ENCODE measurements at places on chromosomes 13 and 19. TPM values are rescaled to one million over a fixed set of nuclear protein-coding genes. Genes with fewer than 3 reads are reported as not detected.
A peak's percentile ranks its signal among the peaks of the same experiment; 100 is the strongest.

- DNase-seq = no peak
Measured at GRCh38 chr13:49530457-49530856, 34.7 kb downstream of the PHF11 start.

Gene FGF14
- 2.9 TPM for total RNA-seq

Gene CLEC17A
- total RNA-seq = not detected

Gene FXYD1
- 509 TPM for total RNA-seq

GRCh38 chr19:41327576-41328156 is 17.7 kb downstream of the CCDC97 start:
- DNase-seq = peak; percentile 76

DNA sequence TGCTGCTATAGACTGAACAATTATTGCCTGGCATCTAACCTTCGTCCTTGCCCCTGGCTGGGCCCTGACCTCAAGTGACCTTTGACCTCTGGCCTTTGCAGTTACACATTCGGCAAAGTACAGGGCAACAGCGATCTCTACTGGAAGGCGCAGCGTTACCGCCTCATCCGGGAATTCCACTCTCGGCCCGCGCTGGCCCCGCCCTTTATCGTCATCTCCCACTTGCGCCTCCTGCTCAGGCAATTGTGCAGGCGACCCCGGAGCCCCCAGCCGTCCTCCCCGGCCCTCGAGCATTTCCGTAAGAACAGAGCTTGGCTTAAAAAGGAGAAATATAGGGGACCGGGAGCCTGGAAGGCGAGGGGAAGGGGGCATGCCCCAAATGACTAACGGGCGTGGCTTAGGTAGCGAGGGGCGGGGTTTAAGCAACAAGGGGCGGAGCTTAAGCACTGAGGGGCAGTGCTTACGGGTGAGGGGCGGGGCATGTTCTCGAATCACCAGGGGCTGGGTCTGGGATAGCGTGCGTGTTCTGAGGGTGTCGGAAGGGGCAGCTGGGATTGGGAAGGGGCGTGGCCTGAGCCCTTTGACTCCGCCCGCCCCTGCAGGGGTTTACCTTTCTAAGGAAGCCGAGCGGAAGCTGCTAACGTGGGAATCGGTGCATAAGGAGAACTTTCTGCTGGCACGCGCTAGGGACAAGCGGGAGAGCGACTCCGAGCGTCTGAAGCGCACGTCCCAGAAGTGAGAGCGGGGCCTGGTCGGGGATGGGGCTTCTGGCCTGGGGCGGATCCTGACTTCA is 52.7 kb downstream of the TRPM4 start:
- DNase-seq = no peak

- no peak for DNase-seq
Measured at GRCh38 chr19:10452726-10453618, 32.6 kb downstream of the PDE4A start.

Gene PSG1
- total RNA-seq = not detected

- no peak for DNase-seq
Measured at GRCh38 chr13:53079691-53080090, 51.1 kb downstream of the OLFM4 start.

- DNase-seq = no peak
Measured at GRCh38 chr13:41700790-41701310, 243.5 kb downstream of the RGCC start.

DNA sequence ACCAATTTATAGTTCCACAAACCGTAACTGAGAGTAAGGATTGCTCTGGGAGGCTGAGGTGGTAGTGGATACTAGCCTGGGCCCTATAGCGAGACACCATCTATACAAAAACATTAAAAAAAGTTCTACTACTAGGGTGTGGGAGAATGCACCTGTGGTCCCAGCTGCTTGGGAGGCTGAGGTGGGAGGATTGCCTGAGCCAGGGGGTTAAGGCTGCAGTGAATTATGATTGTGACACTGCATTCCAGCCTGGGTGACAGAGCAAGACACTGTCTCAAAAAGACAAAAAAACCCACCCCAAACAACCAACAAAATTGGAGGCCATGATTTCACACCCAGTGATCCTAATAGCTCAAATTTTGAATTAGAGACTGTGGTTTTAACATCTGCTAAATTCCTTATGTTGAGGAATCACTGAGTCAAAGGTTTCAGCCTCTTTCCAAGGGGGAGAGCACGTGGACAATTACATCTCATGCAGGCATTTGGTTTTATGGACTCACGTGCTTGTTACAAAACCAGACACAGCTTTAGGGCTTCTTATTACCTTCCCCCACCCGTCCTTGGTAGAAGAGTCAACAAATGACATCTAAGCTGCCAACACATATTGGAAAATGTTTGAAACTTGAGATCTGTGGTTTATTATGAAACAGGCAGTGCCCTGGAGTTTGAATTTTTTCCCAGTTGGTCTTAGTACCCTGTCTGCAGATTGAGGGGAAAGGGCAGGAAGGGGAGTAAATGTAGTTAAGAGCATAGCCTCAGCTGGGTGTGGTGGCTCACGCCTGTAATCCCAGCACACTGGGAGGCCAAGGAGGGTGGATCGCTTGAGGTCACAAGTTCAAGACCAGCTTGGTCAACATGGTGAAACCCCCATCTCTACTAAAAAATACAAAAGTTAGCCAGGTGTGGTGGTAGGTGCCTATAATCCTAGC is 18.5 kb downstream of the CYP2A6 start:
- no peak for DNase-seq

Gene TRIM13
- total RNA-seq = 22.1 TPM

Gene DPF1
- total RNA-seq = 0.49 TPM

- no peak for DNase-seq
Measured at GRCh38 chr19:7648265-7649014, 11.5 kb downstream of the STXBP2 start.

- no peak for DNase-seq
Measured at GRCh38 chr13:90995614-90996013, 351.9 kb upstream of the MIR17HG start.

Gene ZNF69
- total RNA-seq = 5.2 TPM

DNA sequence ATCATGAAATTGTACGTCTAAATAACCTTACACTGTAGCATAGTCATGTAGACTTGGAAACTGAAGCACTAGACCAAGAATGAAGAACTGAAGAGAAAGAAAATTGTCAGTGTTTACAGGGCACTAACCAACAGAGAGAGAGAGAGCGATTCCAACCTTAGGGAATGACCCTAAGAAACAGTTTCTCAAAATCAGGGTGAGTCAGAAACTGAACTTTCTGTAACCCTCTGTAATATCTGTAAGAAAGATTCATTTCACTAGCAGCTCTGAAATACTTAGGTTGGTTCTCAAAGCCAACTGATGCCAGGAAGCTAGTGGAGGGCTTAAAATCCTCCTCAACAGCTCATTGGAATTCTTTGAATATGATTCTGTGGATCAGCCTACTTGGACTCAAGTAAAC is 936.9 kb downstream of the EFNB2 start:
- DNase-seq = no peak

DNA sequence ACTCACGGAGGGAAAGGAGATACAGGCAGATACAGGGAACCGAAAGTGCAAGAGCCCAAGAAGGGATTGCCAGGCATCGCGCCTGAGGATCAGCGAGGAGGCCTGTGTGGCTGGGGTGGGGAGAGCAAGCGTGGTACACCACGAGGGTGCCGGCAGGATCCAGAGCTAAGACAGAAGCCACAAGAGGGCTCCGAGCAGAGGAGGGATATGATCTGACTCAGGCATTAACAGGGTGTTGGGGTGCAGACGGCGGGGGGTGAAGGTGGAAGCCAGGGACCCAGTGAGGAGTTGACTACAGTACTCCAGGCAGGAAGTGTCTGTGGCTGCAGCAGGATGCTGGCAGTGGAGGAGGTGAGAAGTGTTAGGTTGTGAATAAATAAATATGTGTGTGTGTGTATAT is 5.4 kb upstream of the PPP1R37 start:
- no peak for DNase-seq
